ENCODE measurements at places on chromosomes 6 and 20. TPM values are rescaled to one million over a fixed set of nuclear protein-coding genes. Genes with fewer than 3 reads are reported as not detected.

The MYL9 gene
- 1.3 TPM for total RNA-seq

The ALDH8A1 gene
- total RNA-seq: 0.10 TPM

The BEND6 gene
- 0.49 TPM for total RNA-seq

The POM121L2 gene
- total RNA-seq: not detected

DNA sequence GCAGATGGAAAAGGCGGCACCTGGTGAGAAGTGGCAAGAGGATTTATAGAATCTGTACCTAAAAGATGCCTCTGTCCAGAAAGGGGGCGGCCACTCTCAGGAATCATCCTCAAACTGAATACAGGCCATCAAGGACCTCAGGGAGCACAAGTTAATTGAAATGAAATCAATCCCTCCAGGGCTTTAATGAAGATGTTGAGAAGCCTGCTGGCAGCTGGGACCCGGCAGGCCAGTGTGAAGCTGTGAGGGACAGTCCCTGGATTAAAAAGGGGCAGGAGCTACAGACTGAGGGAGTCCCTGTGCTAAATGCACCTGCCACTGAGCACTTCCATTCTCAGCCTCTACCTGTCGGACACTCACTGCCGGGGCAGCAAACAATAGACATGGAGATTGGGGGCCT is 107.7 kb upstream of the GGTLC1 start:
- no peak for DNase-seq

- no peak for DNase-seq
These were observed 16.1 kb upstream of the CDK19 start for GRCh38 chr6:110831405-110831804.

DNA sequence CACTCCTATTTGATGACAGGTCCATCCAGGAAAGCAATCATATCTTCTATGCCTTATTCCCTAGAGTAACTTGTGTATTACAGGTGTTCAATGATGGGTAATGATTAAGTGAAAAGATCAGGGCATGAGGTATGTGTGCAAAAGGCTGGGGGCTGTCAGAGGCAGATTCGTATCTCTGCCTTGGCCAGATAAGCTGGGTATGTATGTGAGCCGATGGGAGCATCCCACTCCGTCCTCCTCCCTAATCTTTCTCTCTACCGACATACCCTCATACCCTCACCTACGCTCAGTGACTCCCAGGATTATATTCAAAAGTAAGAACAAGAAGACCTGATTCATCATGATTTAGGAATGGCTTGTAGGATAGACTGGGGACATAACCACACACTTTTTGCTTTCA is 238.7 kb downstream of the PLCB1 start:
- no peak for DNase-seq

GRCh38 chr6:130967502-130968445 is 95.3 kb downstream of the EPB41L2 start:
- DNase-seq: peak; percentile 25

GRCh38 chr6:77822265-77822664 is 169.4 kb downstream of the MEI4 start:
- DNase-seq: no peak

DNA sequence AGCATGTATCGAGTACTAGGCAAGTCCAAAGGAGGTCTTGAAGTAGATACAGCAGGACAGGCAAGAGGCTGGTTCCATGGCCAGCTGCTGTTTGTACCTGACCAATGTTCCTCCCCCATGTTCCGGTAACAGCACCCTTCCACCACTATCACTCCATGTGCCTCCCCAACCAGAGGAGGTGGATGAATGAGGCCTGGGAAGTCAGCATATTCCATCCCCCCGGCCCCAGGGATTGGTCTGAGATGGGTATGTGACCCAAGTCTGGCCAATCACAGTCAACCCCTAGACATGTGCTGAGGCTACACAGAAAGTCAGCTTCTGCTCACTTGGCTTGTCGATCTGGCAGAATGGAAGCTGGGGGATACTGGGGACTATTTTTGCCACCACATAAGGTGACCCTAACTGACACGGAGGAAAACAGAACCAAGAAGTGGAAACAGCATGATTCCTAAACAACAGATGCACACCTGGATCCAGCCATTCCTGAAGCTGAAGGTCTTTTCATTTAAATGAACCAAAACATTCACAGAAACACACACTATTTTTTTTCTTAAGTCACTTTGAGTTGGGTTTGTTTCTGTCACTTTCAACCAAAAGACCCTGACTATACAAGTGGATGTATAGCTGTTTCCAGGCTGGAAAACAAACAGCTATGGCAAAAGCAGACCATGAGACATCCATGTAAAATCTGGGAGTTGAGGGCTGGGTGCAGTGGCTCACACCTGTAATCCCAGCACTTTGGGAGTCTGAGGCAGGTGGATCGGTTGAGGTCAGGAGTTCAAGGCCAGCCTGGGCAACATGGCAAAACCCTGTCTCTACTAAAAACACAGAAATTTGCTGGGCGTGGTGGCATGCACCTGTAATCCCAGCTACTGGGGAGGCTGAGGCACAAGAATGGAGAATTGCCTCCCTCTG is 70.4 kb upstream of the PTPN1 start:
- no peak for DNase-seq

DNA sequence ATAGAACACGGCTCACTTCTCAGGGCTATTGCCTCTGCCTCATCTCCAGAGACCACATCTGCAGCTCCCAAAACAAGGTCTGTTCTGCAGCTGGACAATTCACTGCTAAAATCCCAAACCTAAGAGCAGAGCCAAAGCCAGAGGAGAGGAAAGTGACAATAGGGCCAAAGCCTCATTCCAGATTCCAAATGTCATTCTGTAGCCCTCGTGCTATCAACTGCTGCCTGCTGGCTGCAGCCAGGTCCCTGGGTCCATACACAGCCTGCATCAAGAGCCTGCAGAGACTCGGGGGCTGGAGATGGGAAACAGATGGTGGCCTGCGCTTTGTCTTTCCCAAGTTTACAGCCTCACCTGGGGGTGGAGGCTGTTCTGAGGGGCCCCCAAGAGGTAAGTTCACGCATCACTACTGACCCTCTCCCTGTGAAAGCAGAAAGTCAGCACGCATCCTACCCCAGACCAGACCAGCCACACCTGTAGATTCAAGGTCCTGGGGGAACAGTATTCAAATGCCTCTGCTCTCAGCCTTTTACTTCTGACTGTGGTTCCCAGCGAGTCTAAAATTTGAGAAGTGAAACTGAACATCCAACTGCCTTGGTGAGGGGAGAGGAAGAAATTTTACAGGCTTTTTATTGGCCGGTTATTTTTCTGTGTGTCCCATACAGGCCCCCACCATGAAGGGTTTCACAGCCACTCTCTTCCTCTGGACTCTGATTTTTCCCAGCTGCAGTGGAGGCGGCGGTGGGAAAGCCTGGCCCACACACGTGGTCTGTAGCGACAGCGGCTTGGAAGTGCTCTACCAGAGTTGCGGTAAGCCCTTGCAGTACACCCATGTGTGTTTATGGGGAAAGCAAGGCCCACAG is at the start of gene LY86:
LY86 (plus strand) TSS at position 657 of the 860 bp plus-strand sequence; CDS start at position 672, 15 bp downstream.
- no peak for DNase-seq

DNA sequence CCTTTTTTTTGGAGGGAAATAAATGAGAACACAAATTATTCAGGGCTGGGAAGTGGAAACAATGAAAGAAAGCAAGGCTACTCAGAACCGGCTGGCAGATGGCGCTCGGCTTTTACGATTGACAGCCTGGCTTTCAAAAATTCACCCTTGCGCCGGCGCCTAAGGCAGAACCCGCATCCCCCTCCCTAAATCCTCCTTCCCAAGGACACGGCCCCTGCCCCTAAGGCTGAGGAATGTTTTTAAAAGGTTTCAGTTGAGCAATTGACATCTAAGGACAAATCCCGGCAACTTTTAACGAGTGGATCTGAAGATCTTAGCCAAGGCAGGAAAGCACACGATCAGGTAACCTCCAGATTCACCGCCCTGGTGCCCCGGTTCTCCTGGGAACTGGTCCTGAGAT is 16.3 kb downstream of the GNAS start:
- DNase-seq: no peak

Data from MG63 (cell line).